NCI-H774 (cell line): ENCODE measurements at places on chromosomes 16 and 17.

DNA sequence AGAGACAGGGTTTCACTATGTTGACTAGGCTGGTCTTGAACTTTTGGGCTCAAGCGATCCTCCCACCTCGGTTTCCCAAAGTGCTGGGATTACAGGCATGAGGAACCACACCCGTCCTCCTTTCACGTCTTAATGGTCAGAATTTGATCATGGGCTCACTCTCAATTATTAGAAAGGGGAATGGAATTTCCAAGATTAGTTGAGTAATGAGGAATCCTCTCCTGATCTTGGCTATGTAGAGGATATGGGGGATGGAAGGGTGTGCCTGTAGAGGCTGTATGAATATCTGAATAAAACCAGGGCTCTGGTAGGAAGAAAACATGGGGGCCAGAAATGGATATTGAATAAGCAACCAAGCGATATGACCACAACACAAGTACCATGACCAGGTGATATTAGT is 25.9 kb upstream of the SMURF2 start:
- DNase-seq: no peak

DNA sequence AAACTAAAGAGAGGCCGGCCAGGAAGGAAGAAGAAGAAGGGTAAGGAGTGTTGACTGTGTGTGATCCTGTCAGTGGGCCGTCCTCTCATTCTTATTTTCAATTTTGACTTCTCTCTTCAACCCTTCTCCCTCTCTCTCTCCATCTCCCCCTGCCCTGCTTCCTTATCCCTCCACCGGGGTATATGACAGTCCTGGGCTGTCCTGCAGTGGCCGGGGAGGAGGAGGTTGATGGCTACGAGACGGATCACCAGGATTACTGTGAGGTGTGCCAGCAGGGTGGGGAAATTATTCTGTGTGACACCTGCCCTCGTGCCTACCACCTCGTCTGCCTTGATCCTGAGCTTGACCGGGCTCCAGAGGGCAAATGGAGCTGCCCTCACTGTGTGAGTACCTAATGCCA is 5.6 kb downstream of the CHD3 start:
- no peak for DNase-seq

DNA sequence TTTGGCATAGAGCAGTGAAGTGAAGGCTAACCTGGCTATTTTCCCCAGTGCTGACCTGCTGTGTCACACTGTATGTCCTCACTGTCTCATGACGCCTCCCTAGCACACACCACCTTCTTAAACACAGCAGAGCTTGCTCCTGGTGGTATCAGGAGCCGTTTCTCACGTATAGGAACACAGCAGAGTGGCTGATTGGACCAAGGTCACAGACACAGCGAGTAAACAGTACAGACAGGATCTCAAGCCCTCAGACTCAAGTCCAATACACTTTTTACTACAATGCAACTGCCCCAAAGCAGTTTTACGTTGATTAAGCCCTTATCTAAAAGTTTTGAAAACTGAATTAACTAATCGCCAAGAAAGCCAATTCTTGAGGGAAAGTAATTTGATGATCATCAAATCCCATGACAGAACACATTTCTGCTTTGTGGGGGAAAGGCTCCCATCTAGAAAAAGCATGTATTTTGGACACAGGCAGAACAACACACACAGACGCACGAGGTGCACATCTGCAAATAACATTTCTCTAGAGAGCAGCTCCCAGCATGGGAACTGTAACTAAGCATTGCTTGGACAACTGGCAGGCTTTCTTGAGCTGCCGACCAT is 15.2 kb downstream of the ARHGAP17 start:
- DNase-seq: no peak

DNA sequence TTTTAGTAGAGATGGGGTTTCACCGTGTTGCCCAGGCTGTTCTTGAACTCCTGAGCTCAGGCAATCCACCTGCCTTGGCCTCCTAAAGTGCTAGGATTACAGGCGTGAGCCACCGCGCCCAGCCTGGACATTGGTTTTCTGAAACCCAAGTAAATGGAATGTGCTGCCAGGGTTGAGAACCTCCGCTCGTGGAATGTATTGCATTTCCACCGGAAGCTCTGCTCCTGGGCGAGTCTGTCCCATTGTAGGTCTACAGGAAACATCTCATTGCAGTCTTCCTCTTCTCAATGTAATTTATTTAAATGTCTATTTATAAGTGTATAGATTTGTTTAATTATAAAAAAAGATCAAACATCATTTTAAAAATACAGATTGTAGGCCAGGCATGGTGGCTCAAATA is 57.4 kb upstream of the HAPSTR1 start:
- DNase-seq: no peak

- no peak for DNase-seq
Observed at GRCh38 chr16:10738231-10739077, 5.2 kb upstream of the NUBP1 start.

- no peak for DNase-seq
Observed at GRCh38 chr17:6651919-6652452, 424 bp downstream of the C17orf100 start.

DNA sequence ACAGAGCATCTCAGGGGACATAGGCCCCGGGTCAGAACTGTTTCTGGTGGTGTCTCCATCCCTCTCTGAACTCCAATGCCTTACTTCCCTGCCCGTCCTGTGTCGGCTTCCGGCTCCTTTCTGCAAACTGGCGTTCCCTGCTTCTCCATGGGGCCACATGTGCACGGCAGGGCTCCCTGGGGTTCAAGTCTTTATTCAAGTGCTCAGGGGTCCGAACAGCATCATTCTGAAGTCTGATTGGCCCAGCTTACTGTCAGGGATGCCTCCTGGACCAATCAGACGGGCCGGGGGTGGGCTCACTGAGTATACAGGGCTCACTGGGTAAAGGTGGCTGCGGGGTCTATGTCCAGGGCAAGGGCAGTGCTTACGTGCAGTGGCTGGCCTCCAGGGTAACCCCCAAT is 17.1 kb downstream of the C16orf82 start:
- DNase-seq: no peak

GRCh38 chr17:58575511-58575910 is 61.1 kb upstream of the MTMR4 start:
- no peak for DNase-seq

DNA sequence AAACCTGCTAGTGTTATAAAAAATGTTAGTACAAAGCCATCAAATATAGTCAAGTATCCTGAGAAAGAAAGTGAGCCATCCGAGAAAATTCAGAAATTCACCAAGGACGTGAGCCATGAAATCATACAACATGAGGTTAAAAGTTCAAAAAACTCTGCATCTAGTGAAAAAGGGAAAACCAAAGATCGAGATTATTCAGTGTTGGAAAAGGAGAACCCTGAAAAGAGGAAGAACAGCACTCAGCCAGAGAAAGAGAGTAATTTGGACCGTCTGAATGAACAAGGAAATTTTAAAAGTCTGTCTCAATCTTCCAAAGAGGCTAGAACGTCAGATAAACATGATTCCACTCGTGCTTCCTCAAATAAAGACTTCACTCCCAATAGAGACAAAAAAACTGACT is 31.7 kb downstream of the RBBP6 start:
- no peak for DNase-seq

DNA sequence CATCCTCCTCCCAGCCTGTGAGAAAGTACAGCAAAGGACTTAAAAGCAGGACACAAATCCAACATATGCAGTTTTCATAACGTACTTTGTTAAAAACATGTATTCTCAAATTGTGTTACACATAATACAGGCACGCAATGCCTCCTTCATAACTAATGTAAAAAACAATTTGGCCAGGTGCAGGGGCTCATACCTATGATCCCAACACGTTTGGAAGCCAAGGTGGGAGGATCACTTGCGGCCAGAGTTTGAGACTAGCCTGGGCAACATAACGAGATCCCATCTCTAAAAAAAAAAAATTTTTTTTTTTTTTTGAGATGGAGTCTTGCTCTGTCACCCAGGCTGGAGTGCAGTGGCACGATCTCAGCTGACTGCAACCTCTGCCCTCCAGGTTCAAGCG is 20.4 kb downstream of the TEX2 start:
- no peak for DNase-seq

GRCh38 chr16:31127182-31127581 is 8.3 kb downstream of the PRSS8 start:
- no peak for DNase-seq

DNA sequence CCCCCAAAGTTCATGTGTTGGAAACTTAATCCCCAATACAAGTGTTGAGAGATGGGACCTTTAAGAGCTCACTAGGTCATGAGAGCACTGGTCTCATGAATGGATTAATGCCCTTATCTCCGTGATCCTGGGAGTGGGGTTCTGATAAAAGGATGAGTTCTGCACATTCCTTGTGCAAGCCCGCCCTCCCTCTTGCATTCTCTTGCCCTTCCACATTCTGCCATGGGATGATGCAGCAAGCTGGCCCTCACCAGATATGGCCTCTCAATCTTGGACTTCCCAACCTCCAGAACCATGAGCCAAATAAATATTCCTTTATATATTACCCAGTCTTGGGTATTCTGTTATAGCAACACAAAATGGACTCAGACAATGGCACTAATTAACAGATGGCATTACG is 14.1 kb downstream of the GLG1 start:
- DNase-seq: no peak
